Fibroblast of the conjunctiva (primary cell): ENCODE measurements at places on chromosomes 6 and 20.

- DNase-seq, result no peak
Measured at GRCh38 chr6:150765067-150765764, 100.3 kb upstream of the MTHFD1L start.

GRCh38 chr6:41011673-41012072, 27.3 kb downstream of the UNC5CL start:
- no peak for DNase-seq

- no peak for DNase-seq
Measured at GRCh38 chr6:69861986-69862385, 4.4 kb upstream of the COL19A1 start.

DNA sequence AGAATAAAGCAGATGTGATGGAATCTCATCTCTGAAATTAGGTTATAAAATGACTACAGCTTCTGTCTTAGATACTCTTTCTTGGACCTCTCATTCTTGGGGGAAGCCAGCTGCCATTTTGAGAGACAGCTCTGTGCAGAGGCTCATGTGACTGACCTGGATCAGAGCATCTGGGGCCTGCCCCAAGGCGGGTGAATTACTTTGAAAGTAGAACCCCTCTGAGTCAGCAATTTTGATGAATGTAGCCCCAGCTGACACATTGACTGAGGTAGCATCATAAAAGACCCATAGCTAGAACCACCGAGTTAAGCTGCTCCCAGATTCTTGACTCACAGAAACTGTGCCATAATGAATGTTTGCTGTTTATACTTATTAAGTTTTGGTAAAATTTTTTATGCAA, 124.5 kb downstream of the THEMIS start:
- DNase-seq, result no peak

DNA sequence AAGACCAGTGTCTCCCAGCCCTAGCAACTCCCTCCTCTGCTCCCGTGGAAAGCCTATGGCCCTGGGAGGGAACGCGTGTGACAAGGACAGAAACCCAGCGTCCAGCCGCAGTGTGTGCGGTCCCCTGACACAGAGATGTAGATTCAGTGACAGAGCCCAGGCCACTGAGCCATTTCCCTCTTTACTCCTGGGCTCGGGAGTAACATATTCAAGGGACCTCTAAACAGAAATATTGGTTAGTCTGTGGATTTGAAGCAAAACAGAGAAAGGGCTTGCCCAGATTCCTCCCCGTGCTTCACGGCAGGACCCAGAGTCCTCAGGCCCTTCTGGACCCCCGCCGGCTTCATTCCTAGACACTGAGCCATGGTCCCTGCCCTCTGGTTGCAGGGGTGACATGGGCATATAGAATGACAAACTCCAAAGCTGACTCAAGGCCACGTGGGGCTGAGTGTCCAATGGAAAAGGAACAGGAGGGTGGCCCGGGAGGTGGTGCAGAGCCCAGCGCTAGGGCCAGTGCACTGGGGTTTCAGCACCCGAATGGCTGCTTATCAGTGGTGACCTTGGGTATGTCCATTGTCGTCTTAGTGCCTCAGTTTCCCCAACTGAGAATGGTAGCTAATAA, 248.2 kb downstream of the QKI start:
- no peak for DNase-seq

DNA sequence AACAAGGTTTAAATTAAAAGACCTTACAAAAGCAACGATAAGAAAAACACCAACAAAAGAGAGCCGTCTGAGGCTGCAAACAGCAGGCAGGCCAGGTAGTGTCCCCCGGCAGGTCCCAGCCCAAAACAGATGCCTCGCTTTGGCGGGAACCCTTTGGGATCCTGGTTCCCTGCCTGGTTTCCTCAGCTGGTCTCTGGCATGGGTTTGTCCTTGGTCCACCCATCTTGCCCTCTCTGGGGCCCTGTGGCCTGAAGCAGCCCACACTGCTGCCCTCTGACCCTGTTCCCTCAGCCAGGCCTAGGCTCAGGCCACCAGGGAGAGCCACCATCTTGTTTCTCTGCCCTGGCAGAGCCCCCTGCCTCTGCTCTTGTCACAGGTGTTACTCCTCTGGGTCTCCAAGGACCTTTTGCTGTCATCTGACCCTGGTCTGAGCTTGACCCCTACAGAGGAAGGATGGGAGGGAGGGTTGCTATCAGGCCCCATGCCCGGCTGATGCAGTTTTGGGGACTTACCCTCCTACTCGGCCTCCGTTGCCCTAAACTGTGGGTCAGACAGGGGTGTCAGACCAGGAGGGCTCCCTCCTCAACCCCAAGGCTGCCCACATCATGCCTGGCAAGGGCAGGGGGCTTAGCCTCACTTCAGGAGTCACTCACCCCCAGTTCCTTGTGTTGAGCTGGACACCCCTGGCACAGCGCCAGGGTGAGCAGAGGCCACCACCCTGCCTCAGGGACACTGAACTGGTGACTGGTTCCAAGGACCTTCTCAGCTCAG, 30.6 kb upstream of the GRM4 start:
- no peak for DNase-seq

DNA sequence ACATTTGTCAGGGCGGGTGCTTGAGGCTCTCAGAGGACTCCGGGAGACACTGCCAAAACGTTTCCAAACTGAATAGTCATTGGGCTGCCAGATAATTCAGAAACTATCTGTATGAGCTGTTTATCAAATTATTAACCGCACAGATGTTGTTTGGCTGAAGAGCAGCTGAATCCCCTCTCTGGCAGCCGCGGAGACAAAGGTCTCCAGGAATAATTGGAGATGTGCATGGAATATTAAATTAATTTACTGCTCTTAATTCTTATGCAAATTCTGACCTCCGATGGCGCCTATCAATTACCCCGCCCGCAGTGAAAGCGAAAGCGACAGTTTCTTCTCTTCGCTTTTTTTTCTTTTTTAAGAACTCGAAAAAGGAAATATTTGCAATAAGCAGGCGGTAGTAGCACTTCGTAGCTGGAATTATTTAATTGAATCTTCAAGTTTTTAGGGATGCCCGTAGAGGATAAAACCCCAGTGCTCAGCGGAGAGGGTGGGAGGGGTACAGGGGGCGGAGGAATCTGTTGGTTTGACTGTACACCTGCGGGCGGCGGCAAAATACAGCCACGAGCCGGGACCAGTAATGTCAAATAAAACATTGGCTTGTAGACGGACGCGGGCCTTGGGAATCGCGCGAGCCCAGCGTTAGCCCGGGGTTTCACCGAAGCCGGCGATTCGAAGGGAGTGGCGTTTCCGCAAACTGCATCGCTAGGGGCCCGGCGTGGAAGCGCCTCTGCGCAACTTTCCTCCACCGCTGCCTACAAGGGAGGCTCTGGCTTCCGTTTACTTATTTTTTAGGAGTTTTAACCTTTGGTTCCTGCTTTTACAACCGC, 6.2 kb downstream of the LINC00237 start:
- DNase-seq, result no peak

DNA sequence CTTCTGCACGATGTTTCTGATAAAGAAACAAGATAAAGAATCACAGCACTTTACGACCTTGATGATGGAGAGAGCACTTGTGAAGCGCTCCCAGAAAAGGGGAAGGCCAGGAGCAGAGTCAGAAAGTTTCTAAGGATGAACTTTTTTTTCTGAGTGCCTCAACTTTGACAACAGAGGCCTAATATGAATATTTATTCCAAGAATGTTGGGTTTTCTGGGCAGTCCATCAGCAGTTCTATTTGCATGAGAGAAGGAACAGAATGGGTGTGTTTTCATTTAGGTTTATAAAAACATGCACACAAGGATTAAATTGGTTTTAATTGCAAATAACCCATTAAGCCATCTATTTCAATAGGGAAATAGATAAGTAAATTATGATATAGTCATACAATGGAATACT, 204.9 kb downstream of the SIM1 start:
- no peak for DNase-seq

- no peak for DNase-seq
Measured at GRCh38 chr6:125919618-125920017, 37.0 kb upstream of the HINT3 start.

DNA sequence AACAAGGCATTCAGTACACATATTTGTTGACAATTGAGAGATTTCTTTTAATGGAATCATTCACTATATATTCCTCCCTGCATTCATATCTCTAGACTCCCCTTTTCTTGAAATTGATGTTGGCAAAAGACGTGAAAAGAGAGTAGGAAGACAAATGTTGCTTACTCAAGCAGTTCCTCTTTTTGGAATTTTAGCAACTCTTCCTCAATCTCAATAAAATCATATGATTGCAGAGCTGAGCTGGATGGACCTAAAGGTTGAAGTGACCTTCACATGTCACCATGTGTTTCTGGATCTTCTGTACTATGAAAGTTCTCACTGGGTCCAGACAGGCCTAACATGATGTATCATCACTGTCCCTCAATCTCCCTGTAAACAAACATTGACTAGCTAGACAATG, 18.6 kb downstream of the ADGRF1 start:
- no peak for DNase-seq

DNA sequence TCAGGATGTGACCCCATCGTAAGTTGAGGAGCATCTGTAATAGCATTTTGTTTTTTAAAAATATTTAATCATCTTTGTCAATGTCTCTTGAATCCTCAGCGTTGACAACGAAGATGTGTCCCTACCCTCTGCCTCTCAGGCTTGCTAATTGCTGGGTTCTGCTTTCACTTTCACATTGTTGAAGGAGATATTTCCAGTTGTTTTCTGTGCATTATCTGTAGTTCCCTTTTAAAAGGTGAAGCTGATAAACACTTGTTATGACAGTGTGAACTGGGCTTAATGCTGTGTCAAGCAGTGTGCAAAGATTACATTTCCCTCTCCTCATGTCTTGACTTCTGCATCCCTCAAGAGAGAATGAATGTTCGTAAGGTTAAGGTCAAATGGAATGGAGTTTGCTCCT, 54.9 kb downstream of the CSE1L start:
- no peak for DNase-seq

GRCh38 chr6:122322824-122323223, 76.6 kb upstream of the HSF2 start:
- DNase-seq, result peak; percentile 20

GRCh38 chr20:20820104-20820503, 107.7 kb upstream of the RALGAPA2 start:
- DNase-seq, result no peak

- DNase-seq, result no peak
Measured at GRCh38 chr20:4011226-4011975, 4.0 kb downstream of the RNF24 start.

- no peak for DNase-seq
Measured at GRCh38 chr20:9160757-9161156, 91.9 kb downstream of the PLCB4 start.

GRCh38 chr6:148383658-148384368, 41.2 kb downstream of the SASH1 start:
- no peak for DNase-seq

DNA sequence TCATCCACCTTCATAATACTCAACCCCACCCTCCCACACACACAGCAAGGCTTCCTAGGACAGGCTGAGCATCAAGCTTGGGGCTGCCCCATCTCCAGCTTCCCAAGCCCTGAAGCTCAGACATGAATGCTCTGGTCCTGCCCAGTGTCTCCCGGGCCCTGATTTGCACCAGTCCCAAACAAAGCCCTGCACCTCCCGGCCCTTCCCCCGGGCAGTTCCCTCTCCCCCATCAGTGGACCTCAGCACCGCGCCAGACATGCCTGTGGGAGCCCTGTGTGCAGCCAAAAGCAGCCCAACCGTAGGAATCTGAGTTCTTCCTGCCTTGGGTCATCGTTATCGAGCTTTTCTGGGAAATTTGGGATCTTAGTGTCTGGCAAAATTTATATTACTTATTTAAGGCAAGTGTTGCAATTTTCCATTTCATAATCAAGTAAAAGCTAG, 63.5 kb downstream of the THBS2 start:
- no peak for DNase-seq

DNA sequence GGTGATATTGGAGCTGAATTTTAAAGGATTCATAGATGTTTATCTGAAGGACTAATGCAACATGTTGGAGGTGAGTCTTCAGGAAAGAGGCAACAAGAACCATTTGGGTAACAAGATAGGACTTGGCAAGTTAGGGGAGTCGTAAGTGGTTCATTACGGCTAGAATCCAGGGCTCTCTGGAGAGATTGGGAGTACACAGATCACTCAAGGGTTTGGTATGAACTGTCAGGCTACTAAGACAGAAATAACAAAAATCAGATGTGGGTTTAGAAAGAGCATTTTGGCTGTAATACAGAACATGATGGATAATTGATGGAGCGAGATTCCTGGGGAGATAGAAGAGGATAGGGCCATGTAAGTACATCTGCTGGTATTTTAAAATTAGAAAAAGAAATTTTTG, 86.3 kb upstream of the ESR1 start:
- DNase-seq, result peak; percentile 35

DNA sequence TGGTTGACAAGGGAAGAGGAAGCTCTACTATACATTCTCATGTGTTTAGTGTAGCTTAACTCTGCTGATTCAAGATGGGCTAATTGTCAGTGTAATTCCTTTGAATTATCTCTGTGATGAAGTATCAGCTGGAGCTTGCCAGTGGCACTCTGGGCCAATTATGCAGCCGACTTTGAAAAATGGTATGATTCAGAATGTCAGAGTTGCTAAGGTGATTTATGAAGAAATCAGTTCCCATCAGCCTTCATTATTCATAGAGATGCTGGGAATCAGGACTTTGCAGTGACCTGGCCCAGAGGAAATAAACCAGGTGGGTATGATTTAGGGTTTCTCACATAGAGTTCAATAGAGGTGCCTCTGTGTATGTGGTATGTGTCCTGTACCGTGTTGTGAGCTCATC, 33.4 kb downstream of the KCNS1 start:
- DNase-seq, result no peak

DNA sequence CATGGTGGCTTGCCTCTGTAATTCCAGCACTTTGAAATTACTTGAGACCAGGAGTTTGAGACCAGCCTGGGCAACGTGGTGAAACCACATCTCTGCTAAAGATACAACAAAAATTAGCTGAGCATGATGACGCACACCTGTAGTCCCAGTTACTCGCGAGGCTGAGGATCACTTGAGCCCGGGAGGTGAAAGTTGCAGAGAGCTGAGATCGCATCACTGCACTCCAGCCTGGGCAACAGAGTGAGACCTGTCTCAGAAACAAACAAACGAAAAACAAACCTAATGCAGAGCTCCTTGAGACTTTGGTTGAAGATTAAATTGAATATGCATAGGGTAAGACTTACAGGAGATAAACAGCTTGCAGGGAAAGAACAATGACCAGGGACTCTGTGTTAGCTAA, 80.8 kb downstream of the SCAF8 start:
- no peak for DNase-seq

- DNase-seq, result no peak
Measured at GRCh38 chr6:166382500-166382932, 224 bp downstream of the MPC1 start.

DNA sequence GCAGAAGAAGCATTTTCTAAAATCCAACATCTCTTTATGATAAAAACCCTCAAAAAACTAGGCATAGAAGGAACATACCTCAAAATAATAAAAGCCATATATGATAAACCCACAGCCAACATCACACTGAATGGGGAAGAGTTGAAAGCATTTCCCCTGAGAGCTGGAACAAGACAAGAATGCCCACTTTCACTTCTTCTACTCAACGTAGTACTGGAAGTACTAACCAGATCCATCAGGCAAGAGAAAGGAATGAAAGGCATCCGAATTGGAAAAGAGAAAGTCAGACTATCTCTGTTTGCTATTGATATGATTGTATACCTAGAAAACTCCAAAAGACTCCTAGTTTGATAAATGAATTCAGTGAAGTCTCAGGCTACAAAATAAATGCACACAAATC, 7.9 kb upstream of the CDK19 start:
- DNase-seq, result no peak
